ENCODE measurements at places on chromosomes 3 and 15. TPM values are rescaled to one million over a fixed set of nuclear protein-coding genes. Genes with fewer than 3 reads are reported as not detected.

- H3K4me3 ChIP-seq, result no peak overlapping the region
- no peaks in the 10 kb centered on the region for H3K36me3 ChIP-seq
- no peaks in the 10 kb centered on the region for H3K27me3 ChIP-seq
- H3K27ac ChIP-seq, result no peak overlapping the region
- no peaks in the 10 kb centered on the region for H3K4me1 ChIP-seq
- DNase-seq, result no peak
Measured at GRCh38 chr3:110971010-110971601, 100.5 kb upstream of the NECTIN3 start.

EPB42 gene
- not detected for total RNA-seq

STRA6 gene
- total RNA-seq, result not detected

ZCWPW2 gene
- total RNA-seq, result 4.0 TPM

DNA sequence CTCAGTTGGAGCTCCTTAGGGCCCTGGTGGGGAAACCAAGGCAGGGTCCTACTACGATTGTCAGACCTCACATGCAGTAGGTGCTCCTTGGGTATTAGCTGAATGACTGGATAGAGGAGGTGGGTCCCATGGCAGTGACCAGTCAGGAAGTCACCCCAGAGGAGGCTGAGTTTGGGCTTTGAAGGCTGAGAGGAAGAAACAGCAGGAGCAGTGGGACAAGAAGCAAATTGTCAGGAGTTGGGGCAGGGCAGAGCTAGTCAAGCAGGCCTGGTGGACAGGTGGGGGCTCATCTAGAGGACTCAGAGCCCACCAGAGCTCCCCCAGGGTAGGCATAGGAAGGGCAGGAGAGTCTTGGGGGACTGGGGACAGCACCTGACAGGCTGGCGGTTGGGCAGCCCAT lies 3.1 kb downstream of the NBEAL2 start:
- peaks cover 6% of the 10 kb centered on the region for H3K4me1 ChIP-seq
- DNase-seq, result no peak
- no peak overlapping the region for H3K27ac ChIP-seq
- H3K4me3 ChIP-seq, result no peak overlapping the region

CFAP100 gene
- not detected for total RNA-seq
